ENCODE measurements at places on chromosomes 4 and X.

DNA sequence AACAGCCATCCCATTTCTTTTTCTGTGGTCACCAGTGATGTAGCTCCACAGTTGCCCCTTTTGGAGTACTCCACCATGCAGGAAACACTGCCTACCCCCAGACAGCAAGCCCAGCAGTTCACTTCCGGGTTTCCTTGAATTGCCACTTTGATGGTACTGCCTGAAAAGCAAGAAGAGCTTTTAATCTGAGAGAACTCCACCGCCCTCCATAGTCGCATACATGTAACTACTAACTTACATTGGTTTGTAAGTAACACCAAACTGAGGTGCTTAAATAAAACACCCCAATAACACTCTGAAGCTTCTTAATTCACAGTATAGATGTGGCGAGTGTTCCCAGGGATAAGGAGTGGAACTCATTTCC, 53.6 kb upstream of the HPSE start:
- peak; percentile 19 for DNase-seq

DNA sequence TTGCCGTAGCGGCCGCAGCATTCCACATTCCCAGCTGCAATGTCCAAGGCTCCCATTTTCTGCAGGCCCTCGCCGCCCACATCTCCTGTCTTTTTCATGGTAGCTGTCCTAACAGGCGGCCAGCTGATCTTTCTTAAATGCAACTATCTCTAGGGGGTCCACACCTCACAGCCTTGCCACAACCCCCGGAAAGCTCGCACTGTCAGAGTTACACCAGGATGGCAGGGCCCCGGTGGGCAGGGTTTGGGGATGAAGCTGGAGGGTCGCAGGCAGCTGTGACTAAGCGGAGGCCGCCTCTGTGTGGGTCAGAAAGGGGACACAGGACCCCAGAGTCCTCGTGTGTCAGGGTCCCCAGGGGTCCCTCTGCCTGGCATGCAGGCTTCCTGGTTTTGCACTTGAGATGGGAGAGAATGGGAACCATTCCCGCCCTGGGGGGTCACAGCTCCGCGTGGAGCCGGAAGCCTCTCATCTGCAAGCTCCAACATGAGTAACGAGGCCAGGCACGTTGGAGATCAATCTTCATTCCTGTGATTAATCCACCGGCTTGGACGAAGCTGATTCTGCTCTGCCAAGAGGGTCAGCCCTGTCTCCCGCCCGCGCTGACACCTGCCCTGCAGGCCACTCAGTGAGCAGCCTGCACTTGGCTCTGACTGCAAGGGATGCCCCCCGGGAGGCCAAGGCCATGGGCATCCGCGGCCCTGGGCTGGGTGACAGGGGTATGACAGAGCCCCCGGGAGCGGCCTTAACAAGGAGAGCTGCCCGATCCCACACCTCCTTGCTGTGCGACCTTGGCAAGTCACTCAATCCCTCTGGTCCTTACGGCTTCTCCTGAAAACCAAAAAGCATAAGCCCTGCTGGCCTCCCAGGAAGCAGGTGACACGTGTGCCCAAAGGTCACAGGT, 97.9 kb downstream of the ADRA2C start:
- no peak for DNase-seq

DNA sequence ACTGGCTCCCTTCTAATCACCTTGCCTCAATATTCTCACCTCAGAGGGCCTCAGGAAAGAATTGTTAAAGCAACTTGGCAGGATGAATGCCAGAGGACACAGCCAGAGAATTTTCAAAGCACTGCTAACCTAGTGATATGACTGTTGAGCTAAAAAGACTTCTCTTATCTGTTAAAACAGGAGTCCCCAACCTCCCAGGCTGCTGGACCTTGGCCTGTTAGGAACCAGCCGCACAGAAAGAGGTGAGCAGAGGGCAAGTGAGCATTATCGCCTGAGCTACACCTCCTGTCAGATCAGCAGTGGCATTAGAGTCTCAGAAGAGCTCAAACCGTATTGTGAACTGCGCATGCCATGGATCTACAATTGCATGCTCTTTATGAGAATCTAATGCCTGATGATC, 1.7 kb upstream of the KCNE5 start:
- no peak for DNase-seq

DNA sequence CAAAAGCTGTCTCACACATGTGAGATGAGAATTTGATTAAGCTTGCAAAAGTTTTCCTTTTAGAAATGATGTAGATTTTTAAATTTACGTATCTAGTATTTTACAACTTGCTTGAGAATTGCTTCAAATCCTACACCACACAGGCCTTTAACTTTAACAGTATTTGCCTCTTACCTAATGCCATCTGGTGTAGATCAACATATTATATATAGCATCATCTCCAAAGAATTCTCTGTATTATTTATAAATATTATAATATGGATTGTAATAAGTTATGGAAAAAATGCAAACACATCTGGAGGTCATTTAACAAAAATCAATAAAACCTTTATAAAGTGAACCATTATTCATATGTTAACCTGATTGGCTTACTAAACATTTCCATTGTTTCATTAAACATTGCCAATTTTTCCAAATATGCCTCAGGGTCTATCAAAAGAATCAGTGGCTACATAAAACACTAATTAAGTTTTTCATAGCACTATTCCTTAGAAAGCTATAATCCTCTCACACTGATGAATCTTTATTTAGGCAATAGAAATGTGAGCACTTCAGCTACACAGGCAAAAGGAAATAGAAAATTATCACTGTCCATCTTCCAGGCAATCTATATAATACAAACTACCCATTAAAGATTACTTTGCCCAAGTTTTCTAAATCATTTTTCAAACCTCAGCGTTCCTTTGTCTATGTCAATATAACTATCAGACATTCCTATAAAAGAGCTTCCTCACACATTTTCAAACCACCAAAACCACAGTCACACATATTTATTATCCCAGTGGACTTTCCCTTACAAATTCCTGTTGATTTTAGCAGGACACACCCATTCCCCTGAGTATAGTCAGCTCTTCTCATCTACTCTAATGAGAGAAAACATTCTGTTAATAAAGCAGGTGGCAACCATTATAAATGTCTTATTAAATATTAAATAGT, 83.5 kb upstream of the INTU start:
- no peak for DNase-seq

GRCh38 chr4:152408514-152409327, 127.2 kb downstream of the FBXW7 start:
- DNase-seq = no peak
